ENCODE measurements at places on chromosomes 2 and 18.

- DNase-seq, result no peak
Observed at GRCh38 chr2:25894135-25894830, 16.0 kb upstream of the ASXL2 start.

DNA sequence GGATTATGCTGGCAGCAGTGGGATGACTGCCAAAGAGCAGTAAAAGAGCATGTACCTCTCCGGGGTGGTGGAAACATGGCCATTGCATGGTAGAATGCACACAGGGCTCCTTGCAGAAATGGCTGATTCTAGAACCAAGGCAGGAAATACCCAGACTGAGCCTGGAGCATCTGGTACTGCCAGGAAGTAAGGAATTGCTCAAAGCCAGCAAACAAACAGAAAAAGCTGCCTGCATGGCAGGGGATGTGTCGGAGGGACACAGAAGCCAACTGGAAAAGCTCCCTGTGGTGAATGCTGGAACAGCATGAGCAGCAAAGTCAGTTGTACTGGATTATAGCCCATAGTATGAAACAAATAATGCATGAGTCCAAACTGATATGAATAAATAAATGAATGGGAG lies 78.0 kb upstream of the NFATC1 start:
- no peak for DNase-seq

- DNase-seq, result no peak
Observed at GRCh38 chr2:135121016-135121657, 69.0 kb downstream of the RAB3GAP1 start.

DNA sequence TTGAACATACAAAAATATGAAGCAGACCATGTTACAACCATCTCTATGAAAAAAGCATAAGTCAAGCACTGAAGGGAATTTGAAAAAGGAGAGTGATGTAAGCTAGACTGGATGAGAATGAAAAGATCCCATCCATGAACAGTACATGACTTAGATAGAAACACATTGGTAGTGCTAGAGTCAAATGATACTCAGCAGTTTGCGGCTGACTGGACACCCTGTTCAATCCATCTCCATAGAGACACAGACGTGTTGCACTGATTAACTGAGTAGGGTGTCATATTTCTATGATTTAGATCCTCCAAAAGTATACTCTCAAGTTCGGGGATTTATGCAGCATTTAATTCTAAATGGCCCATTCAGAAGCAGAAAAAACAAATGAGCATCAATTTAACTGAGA lies 674.3 kb upstream of the NRXN1 start:
- no peak for DNase-seq

GRCh38 chr2:168136392-168136977 lies 110.9 kb downstream of the STK39 start:
- no peak for DNase-seq

GRCh38 chr2:179348906-179349305 lies 84.3 kb upstream of the SESTD1 start:
- no peak for DNase-seq

GRCh38 chr18:36630917-36631316 lies 197.9 kb downstream of the TPGS2 start:
- DNase-seq, result no peak

GRCh38 chr18:67496469-67496868 lies 20.1 kb downstream of the DSEL start:
- no peak for DNase-seq

- no peak for DNase-seq
Observed at GRCh38 chr2:104502901-104503300, 351.0 kb upstream of the POU3F3 start.

- no peak for DNase-seq
Observed at GRCh38 chr2:144944546-144945220, 424.8 kb upstream of the ZEB2 start.

- no peak for DNase-seq
Observed at GRCh38 chr2:172829229-172829628, 93.6 kb downstream of the RAPGEF4 start.

DNA sequence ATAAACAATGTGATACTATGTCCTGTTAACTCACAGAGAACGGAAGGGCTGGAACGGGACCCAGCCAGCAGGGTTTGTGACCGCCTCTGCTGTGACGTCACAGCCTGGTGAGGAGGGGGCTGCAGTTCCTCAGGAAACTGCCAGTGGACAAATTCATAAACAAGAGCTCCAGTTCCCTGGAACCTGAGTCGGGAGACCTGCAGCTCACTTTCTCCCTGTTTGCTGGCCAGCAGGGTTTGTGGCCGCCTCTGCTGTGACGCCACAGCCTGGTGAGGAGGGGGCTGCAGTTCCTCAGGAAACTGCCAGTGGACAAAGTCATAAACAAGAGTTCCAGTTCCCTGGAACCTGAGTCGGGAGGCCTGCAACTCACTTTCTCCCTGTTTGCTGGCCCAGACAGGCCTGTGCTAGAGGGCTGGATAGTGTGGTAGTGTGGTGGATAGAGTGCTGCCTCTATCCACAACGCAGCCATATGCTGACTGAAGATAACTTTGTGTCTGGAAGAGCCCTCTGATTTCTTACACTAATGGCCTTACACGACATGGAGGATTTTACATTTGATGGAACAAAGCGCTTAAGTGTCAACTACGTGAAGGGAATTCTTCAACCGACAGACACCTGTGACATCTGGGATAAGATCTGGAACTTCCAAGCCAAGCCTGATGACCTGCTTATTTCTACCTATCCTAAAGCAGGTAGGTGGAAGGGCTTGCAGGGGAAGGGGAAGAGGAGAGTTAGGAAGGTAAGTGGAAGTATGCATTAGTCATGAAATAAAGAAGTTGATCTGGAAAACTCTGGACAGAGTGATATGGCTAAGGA lies at the start of gene SULT1C4:
TSS of gene SULT1C4 (plus strand) at position 140 of the 816 bp plus-strand sequence. CDS start at position 524, 384 bp downstream.
- DNase-seq, result no peak

DNA sequence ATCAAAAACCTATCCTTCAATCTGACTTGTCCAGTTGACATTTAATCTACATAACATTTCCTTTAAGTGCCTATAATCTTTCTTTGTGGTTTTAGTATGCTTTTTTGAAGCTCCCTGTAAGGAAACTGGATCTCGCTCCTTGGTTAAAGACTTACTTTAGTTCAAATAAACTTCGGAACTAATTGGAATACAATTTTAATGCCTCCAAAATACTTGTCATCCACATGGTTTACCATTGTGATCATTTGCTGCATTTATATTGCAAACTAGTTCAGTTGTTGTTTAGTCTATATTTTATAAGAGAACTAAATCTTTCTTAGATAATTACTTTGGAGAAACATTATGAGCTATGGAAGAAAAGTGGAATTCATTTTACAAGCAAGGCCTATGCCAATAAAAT lies 496.0 kb downstream of the ERBB4 start:
- no peak for DNase-seq

DNA sequence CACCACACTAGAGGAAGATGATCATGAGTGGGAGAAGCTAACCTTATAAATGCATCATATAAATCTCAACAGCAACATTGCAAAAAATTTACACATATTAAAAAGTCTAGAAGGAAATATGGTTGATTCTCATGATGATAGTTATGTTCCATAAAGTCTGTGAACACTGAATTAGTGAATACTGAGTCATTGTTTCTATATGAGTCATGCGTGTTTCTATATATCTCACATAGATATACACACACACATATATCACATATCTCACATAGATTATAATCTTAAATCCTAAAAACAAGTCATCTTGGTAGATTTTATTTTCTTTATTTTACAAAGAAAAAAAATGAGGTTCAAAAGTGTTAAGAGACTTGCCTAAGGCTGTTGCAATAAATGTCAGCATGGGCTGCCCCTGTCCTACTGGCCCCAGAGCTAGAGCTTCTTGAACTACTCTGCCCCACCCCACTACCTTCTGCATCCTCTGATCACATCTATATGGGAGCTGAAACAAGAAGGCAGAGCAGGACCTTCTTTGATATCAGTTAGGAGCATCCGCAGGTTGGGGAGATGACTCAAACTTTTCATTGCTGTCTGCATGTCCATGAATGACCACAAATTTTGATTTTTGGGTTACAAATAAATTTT lies 81.8 kb upstream of the ADAM23 start:
- no peak for DNase-seq

- no peak for DNase-seq
Observed at GRCh38 chr18:73900106-73900835, 247.4 kb downstream of the FBXO15 start.

DNA sequence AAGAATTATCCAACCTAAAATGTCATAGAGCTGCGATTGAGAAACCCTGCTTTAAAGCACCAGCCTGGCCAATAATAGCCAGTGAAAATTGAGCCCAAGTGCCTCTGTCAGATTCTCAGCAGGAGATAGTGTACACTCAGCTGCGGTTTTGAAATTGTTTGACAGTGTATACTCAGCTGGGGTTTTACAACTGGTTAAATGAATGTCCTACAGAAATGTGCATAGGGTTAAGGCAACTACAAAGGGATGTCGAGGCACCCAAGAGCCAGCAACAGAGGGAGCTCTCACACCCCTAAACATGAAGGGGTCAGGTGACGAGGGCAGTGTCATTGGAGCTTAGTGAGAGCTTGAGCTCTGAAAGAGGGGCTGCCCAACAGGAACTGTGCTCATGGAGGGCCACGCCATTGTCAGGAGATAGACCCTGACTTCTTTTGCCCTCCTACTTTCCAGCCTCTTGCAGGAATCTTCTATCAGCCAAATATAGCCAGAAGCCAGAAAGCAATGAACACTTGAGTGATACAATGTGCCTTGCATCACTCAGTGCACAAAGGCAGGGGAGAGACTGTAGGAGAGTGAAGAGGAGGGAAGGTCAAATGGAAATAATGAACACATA lies 15.1 kb downstream of the ACTG2 start:
- DNase-seq, result no peak

DNA sequence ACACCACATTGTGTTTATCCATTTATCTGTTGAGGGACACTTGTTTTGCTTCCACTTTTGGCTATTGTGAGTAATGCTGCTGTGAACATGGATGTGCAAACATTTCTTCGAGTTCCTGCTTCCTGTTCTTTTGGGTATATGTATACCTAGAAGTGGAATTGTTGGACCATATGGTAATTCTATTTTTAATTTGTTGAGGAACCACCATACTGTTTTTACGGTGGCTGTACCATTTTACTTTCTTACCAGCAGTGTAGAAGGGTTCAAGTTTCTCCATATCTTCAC lies 23.1 kb downstream of the ANXA4 start:
- DNase-seq, result no peak

- DNase-seq, result no peak
Observed at GRCh38 chr2:108982259-108982679, 6.8 kb downstream of the EDAR start.

DNA sequence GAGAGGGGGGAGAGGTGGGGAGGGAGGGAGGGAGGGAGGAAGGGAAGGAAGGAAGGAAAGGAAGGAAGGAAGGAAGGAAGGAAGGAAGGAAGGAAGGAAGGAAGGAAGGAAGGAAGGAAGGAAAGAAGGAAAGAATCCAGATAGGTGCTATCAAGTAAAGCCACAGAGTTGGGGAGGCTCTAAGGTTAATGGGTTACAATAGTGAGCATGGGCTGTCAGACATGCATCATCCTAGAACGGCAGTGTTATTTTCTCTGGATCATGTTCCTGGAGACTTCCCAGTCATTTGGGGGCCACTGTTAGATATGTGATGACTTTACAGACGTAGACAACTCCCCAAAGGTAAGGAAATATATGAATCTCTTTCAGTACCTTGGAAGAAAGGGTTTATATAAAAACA lies 31.1 kb downstream of the CDK15 start:
- no peak for DNase-seq

- DNase-seq, result no peak
Observed at GRCh38 chr18:42576124-42576523, 539.4 kb downstream of the RIT2 start.

DNA sequence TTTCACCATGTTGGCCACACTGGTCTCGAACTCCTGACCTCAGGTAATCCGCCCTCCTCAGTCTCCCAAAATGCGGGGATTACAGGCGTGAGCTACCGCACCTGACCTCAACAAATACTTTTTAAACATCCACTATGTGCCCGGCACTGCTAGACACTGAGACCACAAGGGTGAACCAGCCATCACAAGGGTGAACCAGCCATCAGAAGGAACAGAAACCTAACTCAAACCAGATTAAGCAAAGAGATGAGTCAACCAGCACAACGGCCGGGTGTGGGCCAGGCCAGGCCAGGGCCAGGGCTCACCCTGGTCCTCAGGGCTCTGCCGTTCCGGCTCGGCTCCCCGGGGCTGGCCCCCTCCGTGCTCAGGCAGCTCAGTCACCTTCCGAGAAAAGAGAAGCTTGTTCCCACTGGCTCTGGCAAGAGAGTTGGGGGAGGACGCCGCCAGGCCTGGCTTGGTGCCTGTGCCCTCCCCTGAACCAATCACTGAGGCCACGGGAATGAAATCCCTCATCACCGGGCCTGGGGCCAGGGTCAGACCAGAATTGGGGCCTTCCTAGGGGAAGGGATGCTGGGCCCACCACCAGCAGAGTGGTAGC lies 4.4 kb downstream of the TEX44 start:
- DNase-seq, result no peak

- DNase-seq, result no peak
Observed at GRCh38 chr2:46375566-46376125, 78.4 kb downstream of the EPAS1 start.

DNA sequence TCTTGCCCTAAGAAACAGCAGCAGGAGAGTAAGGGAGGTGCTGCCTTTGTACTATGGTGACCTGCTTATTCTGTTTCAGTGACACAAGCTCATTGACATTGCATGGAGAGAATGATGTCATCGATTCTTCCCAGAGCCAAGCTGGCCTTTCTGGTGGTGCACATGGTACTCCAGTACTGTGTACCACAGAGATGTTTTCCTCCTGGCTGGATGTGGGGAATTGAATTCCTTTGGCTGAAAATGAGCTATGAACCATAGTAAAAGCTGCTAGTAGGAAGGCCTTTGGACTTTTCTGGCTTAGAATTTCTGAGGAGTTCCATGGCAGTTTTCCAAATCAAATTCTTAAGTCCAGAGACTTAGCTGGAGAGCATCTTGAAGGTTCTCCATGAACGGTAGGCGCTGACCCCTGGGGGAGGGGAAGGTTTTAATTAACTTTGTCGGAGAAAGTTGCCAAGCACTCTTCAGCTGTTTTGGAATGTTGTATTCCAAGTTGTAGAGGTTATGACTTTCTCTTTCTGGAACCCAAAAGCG lies 17.1 kb upstream of the B3GNT2 start:
- no peak for DNase-seq

GRCh38 chr2:44004735-44005602 lies 9.2 kb upstream of the LRPPRC start:
- DNase-seq, result no peak

- DNase-seq, result no peak
Observed at GRCh38 chr2:69791045-69791444, 38.4 kb upstream of the GMCL1 start.

DNA sequence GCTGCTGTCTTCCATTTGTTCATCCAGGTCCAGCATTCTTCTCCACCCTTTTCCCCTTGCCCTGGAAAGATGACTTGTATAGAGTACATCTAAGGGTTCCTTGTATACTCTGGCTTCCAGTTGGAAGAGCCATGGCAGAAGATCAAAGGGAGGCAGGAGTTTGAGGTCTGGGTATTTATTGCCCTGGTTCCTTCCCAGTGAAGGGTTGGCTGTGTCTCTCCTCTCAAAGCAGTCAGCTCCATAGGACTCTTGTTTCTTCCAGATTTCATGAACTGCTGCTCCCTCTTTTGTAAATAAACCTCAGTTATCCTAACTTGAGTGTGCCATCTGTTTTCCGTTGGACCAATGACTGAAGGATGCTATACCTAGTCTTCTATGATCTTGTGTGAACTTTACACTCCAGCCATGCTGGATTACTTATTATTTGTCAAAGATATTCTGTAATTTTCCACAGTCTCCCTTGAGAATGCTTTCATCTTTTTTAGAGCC lies 6.4 kb downstream of the BBS5 start:
- no peak for DNase-seq
